ENCODE measurements at places on chromosomes 11 and 22.

DNA sequence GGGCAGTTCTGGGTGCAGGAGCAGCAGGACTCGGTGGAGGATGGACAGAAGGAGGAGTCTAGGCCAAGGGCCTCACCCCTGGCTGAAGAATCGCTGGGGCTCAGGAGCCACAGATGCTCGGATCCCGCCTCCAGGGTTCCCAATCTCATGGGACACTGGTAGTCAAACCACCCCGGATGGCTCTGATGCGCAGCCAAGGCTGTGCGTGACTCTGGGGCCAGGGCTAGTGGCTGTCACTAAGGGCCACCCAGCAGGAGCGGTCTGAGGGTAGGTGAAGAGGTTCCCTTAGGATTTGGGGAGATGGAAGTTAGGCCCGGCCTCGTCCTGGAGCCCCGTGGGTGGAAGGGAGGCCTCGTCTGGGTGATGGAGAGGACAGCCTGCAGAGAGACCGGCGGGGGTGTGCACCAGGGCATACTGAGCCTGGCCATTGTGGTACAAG lies 300.6 kb downstream of the TBC1D22A start:
- no peak for DNase-seq

DNA sequence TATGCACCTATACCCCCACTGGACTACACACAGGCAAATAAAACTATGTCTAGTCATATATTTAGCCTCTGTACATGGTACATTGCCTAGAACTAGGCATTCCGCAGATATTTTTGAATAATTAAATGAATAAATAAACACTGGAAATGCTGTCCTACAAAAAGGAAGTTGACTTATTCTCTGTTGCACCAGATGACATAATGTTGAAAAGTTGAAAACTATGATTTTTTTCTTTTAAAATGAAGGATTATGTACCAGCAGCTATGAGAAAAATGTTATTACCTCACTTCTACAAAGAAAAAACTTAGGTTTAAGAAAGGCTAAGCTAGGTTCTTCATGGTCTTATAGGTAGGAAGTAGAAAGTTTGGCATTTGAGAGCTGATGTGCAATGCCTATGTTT lies 856.6 kb downstream of the METTL15 start:
- DNase-seq = peak; percentile 37

GRCh38 chr11:99920956-99921355 lies 766.1 kb upstream of the ARHGAP42 start:
- no peak for DNase-seq

GRCh38 chr11:30585125-30585891 lies 845 bp downstream of the MPPED2 start:
- DNase-seq = no peak

DNA sequence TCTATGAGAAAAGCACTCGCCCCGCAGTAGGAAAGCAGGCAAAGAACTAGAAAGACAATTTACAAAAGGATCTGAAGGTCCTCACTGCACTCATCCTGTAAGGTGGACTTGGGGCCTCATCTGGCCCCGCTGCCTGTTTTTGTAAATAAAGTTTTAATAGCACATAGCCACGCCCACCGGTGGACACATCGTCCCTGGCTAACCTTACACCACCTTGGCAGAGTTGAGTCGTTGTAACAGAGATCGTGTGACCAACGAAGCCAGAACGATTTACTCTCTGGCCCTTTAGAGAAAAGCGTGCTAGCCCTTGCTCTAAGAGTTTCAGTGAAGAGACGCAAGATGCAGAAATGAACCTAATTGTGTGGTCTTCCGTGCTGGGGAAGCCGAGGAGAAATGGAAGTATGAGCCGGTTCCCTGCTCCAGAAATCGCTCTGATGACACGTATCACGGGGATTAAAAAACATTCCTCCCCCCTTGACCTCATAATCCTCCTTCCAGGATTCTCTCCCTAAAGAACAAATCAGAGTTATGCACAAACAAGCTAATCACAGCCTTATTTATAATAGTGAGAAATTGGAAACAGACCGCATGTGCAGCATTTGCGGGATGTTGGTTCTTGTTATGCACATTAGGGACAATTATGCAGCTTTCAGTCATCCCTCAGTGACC lies 80.1 kb downstream of the CDKN1C start:
- no peak for DNase-seq

GRCh38 chr11:88367310-88367709 lies 29.8 kb upstream of the CTSC start:
- no peak for DNase-seq

GRCh38 chr11:85912414-85912813 lies 57.2 kb downstream of the CCDC83 start:
- DNase-seq = no peak

- no peak for DNase-seq
Observed at GRCh38 chr11:9470765-9471164, 10.0 kb downstream of the ZNF143 start.

All from fibroblast of upper back skin (primary cell).